ENCODE measurements at places on chromosomes 3 and 15.

- no peak for DNase-seq
These were observed 318.8 kb upstream of the GBE1 start for GRCh38 chr3:82080261-82080660.

- DNase-seq, result no peak
These were observed 81.4 kb upstream of the CFAP20DC start for GRCh38 chr3:59131016-59131766.

DNA sequence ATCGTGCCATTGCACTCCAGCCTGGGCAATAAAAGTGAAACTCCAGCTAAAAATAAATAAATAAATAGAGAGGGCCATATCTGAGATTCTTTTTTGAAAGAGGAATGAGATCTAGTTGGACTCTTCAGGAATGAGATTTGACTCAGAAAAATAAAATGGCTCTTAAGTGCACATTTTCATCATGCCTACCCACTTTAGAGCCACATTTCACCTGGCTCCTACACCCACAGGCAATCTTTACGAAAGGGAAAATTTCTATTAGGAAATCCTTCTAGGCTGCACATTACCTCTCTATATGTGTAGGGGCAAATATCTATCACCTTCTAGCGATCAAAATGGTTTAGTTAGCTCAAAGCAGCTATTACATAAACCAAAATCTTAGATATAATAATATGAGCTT lies 16.9 kb upstream of the NLGN1 start:
- DNase-seq, result no peak

DNA sequence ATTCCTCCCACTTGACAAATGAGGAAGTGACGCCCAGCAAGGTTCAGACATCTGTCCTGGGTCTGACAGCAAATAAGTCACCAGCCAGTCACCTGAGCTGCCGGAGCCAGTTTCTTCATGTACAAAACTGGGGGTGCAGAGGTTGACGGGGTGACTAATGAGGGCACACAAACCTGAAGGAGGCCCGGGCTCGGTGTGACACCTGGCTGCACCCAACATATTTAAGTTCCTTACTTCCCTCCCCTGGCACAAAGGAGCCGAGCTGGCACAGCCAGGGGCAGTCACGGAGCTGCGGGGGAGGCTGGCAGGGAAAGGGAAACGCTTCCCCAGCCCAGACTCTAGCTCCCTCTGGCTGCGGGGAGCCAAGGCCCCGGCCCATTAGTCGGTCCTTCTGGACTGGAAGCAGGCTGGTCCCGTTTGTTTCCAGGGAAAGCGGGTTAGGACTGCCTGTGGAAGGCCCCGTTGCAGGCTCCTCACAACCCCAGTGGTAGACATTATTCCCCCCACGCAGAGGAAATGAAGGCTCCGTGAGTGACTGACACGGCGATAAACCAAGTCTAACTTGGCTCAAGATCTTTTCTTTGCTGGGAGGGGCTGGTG lies 2.3 kb downstream of the FBXL22 start:
- no peak for DNase-seq

DNA sequence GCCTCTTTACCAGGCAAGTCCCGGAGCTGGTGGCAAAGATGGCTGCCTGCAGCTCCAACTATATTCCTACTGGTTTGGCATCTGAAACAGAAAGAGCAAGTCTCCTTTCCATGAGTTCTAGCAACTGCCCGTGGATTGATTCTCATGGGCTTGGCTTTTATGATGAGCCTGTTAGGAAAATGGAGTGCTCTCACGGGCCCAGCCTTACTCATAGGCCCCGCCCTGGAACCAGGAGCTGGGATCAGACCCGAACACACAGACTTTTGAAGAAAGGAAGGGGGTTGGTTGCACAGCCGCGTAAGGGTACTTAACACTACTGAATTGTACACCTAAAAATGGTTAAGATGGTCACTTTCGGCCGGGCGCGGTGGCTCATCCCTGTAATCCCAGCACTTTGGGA lies 2.9 kb downstream of the NRROS start:
- DNase-seq, result no peak

GRCh38 chr3:134649106-134649705 lies 1.6 kb downstream of the KY start:
- DNase-seq, result no peak

- no peak for DNase-seq
These were observed 307.1 kb upstream of the SEMA6D start for GRCh38 chr15:47410247-47410646.

DNA sequence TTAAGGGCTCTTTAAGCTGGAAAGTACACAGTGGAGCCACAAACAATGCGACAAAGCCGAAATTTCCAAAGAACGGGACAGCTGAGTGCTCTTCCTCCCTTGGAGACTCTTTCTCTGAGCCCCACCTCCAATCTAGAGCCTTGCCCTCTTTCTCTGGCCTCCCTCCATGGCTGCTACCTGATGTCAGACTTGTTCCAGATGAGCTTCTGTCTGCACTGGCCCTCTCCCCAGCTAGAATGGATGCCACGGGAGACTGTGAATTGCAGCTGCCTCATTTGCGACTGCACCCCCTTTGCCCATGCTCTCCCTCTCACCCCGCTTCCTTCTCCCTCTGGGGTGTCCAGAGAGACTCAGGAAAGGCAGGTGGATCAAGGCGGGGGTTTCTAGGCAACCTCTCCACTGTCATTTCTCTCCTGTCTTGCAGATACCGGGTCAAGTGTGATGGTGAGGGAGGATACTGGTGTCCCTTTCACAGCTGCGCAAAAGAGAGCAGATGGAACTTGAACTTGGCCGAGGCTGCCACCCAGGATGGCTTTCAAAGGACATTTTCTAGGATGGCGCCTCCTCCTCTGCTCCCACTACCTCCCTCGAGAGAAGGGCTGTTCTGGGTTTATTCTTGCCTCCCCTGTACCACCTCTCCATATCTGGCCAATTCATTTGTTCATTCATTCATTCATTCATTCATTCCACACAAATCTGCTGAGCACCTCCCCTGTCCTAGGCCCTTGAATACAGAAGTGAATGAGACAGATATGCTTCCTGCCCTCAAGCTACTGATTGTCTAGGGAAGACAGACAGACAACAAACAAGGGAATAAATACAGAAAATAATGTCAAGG lies 12.8 kb downstream of the ATP2B2 start:
- no peak for DNase-seq

- DNase-seq, result no peak
These were observed 588.8 kb upstream of the BCHE start for GRCh38 chr3:166425900-166426611.

GRCh38 chr3:130374033-130374432 lies 28.6 kb downstream of the COL6A5 start:
- DNase-seq, result no peak

- DNase-seq, result no peak
These were observed 43.4 kb downstream of the UMPS start for GRCh38 chr3:124773351-124774326.

Measured in GM19239 (cell line).